T-helper 17 cell (primary cell): ENCODE measurements at places on chromosomes 12 and 14.

GRCh38 chr14:100445436-100446088 lies 122.4 kb downstream of the SLC25A47 start:
- no peak for DNase-seq

DNA sequence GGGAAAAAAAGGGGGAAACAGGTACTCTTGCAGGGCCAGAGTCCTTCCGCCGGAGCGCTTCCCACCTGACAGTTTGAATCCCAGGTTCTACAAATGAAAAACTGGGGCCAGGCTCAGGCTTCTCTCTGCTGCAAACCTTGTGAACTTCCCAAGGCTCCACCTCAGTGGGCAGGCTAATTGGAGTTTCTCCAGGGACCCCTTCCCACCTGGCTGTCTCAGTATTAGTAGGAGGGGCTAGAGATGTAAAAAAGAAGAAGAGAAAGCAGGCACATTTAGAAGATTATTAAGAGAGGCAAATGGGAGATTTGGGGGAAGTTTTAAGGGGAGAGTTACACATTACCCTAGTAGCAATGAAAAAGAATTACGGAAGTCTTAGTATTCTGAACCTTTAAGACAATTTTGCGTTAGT lies 20.0 kb upstream of the CLEC2D start:
- no peak for DNase-seq

DNA sequence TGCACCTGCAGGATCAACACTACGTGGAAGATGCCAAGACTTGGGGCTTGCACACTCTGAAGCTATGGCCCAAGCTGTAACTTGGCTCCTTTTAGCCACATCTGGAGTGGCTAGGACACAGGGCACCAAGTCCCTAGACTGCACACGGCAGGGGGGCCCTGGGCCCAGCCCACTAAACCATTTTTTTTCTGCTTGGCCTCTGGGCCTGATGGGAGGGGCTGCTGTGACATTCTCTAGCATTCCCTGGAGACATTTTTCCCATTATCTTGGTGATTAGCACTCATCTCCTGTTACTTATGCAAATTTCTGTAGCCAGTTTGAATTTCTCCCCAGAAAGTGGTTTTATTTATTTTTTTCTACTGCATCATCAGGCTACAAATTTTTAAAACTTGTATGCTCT lies 1080.7 kb downstream of the LRFN5 start:
- no peak for DNase-seq

DNA sequence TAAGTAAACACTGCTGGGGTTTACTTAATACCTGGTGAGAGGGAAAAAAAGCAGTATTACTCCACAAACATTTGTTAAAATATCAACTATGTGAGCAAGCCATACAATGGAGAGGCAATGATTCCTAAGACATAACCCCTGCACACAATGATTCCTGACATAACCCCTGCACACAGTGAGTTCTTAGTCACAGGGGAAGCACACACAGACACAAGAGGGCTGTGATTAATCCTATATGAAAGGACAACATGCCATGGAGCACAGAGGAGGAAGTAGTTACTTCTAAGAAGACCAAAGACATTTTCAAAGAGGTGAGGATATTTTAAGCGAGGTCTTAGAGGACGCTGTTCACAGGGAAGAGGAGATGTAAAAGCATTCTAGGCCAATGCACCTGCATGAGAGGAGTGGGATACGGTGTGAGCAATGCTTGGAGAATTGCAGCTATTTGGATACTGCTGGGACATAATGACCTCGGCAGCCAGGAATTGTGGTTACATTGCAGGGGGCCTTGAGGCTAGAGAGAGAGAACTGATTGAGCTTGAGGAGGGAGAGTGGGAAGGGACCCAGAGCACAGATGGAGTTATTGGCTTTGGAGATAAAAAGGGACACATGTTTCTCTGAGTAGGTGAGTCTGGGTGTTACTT lies 211.9 kb downstream of the APAF1 start:
- no peak for DNase-seq

- no peak for DNase-seq
Measured at GRCh38 chr12:127300753-127301152, 966.2 kb upstream of the TMEM132C start.

GRCh38 chr12:2960390-2960956 lies 1.3 kb downstream of the TEAD4 start:
- no peak for DNase-seq

DNA sequence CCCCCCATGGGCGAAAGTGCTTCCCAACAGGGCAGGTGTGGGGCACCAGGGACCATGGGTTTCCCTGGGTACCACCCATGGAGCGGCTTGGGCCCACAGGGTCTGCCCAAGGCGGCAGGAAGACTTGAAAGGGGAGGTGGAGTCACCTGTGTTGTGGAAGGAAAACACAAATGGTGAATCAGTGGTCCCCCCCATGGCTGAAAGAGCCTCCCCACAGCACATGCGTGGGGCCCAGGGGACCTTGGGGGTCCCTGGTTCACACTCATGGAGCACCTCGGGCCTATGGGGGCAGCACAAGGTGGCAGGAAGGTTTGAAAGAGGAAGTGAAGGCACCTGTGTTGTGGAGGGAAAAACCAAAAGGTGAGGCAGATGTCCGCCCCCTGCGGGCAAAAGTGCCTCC lies 581.9 kb downstream of the ALG10 start:
- no peak for DNase-seq

GRCh38 chr12:110050927-110051326 lies 2.6 kb upstream of the C12orf76 start:
- no peak for DNase-seq

DNA sequence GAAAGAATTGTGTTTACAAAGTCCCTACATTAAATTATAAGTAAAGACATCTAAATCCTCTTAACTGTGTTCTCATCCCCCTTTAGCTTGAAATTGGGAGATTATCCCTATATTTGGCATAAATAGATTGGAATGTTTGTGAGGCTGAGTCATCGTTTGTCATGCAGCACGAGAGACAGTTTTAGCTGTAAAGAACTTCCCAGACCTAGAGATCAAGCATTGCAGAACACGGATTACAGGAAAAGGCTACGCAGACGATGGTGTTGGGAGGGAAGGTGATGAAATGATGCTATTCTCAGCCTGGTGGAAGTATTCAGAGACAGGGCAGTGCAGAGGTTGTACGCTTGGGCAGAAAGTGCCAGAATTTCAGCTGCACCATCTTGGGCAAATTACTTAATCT lies 93.8 kb downstream of the PTPRB start:
- no peak for DNase-seq

DNA sequence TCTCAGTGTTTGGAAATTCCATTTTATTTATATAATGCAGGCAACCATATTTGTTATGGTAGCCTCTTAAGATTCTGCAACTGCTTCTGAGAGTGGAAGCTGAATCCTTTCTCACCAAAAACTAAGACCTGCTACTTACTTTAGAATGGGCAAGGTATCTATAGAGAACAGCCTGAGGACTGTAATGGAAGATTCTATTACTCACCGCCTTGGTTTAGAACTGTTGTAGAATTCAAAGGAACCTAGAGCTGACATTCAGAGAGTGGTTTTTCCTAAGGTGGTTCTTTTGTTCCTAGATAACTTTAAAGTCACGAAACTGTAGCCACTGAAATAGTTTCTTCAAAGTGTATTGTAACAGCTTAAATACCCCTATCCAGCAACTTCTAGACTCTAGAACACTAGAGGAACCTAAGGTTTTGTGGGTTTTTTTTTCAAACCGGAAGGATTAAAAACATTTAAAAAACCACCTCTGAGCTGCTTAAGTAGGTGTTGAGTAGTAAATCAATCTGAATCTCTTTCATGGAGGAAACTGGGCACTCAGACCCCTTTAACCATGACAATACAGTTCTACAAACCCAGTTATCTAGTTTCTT lies 4.2 kb downstream of the TDP1 start:
- DNase-seq: no peak

GRCh38 chr12:45075587-45076282 lies 24.8 kb upstream of the DBX2 start:
- no peak for DNase-seq

DNA sequence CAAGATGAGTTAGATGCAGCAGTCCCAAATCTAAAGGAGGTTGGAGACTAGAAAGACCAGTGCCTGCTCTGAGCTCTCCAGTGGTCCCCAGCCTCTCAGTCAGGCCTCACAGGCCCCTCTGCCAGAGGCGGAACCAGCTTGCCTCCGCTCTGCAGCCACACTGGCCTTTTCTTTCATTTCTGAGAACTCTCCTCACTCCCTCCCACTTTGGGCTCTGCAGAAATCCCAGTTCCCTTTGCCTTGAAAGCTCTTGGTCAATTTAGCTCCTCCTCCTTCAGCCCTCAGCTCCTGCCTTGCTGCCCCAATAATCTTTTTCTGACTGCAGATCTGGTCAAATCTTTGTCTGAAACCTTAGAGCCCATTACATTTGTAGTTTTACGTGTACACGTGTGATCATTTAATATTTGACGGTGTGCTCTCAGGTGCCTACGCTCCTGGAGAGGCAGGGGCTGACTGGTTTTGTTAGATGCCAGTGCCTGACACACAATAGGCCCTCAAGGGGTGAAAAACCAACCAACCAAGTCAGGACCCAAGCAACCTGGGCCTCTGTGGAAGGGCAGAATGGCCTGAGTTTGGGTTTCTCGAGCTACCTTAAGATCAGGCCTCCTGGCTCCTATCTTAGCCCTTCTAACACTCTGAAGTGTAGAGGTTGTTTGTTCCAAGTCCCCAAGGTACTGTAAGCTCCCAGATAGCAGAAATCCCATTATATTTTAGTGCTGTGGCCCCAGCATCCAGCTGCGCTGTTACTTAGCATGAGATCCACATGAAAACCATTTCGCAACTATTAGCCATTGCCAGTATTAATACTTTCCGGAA lies 1.1 kb upstream of the NUDT4 start:
- DNase-seq: no peak

DNA sequence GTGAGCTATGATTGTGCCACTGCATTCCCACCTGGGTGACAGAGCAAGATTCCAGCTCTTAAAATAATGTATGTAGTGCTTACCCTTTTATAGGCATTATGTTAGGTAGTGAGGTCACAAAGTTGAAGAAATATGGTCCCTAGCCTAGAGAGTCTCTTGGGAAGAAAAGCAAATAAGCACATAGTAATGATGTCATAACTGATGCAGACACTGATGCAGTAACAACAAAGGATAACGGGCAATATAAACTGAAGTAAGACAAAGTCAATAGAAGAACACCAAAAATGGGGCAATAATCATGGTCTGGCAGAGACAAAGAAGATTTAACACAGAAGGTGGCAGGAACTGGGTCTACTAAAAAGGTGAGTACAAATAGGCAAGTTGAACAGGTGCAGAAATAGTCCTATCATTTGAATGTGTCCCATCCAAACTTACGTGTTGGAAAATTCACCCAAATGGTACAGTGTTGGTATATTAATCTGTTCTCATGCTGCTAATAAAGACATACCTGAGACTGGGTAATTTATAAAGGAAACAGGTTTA lies 93.5 kb downstream of the CPNE8 start:
- DNase-seq: no peak

DNA sequence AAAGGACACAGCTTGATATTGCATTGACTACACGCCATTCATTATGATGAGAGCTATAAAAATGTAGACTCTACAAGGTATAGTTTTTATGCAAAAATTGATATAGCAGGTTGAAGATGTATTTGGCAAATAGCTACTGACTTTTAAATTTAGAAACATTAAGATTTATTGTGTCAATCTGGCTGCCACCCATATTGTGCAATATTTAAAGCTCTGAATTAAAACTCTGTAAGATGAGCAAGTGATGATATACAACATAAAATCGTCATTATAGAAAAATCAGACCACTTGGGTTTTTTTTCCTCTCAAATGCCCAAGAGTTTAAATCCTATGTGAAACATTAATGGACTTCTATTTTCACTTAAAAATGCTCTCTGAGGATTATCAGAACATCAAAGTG lies 36.8 kb upstream of the E2F7 start:
- no peak for DNase-seq

DNA sequence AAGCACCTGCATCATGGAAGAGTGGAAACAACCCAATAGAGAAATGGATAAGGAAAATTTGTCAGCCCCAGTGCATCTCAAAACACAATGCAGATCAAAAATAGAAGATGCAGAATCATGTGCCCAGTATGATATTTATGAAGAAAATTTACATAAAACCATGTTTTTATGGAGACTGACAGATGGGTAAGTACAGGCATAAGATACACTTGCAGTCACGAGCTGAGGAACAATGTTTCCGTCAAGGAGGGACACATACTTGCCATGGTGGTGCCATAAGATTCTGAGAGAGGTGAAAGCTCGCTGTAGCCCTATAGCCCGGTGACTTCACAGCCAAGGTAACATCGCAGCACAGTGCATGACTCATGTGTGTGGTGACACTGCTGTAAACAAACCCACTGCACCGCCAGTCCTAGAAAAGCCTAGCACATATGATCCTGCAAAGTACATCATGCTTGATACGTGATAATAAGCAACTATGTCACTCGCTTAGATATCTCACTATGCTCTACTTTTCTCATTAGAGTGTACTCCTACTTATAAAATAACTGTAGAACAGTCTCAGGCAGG lies 112.6 kb downstream of the RIMBP2 start:
- DNase-seq: no peak

DNA sequence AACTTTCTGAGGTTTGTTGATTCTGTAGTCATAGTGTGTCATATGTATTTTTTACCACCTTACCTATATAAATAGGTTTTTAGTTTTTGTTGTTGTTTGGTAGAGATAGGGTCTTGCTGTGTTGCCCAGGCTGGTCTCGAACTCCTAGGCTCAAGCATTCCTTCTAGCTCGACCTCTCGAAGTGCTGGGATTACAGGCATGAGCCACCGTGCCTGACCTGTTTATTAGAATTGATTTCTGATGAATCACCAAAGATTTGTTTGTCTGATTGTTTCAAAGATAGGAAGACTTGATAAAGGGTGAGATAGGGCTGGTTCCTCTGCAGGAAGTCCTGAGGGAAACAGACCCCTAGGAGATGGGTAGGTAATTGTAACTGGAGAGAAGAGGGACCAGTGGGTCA lies 481.6 kb downstream of the PCNX1 start:
- no peak for DNase-seq

DNA sequence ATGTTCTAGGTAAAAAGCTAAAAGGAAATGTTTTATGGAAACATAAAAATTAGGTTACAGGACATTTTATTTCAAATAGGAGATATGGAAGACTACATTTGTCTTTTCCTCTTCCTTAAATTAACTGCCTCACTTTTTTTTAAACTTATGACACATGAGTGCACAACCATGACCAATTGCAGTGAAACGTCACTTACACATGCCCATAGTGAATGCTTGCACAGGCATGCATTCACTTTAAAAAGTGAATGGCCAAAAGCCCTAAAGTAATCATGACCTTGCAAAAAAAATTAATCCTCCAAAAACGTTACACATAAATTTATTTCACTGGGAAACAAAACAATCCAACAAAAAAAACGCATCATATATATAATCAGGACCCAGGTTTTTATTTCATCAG lies 343.2 kb upstream of the TMTC1 start:
- no peak for DNase-seq

DNA sequence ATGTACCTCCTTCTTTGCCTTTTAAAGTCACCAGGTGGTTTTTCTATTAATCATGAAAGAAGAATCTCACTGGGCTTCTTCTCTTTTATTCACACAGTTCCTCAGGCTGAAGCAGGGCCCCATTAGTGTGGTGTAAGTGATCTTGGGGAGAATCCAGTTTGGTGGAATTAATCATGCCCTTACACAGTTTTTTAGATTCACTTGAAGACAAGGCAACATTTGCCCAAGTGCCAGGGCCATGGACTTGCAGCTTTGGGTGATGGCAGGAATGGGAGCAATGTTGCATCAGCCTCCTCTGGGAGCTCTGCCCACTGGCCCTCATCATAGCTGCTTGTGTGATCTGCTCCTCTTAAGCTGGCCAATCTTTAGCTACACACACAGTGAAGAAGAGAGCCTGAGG lies 33.8 kb downstream of the KCNK10 start:
- no peak for DNase-seq

GRCh38 chr14:58199726-58200479 lies at the start of gene ACTR10:
Gene ACTR10 (plus strand): TSS chr14:58200149. CDS start chr14:58200218, 69 bp downstream.
- peak; percentile 86 for DNase-seq
